ENCODE measurements at places on chromosomes 2 and 18. TPM values are rescaled to one million over a fixed set of nuclear protein-coding genes. Genes with fewer than 3 reads are reported as not detected.

DNA sequence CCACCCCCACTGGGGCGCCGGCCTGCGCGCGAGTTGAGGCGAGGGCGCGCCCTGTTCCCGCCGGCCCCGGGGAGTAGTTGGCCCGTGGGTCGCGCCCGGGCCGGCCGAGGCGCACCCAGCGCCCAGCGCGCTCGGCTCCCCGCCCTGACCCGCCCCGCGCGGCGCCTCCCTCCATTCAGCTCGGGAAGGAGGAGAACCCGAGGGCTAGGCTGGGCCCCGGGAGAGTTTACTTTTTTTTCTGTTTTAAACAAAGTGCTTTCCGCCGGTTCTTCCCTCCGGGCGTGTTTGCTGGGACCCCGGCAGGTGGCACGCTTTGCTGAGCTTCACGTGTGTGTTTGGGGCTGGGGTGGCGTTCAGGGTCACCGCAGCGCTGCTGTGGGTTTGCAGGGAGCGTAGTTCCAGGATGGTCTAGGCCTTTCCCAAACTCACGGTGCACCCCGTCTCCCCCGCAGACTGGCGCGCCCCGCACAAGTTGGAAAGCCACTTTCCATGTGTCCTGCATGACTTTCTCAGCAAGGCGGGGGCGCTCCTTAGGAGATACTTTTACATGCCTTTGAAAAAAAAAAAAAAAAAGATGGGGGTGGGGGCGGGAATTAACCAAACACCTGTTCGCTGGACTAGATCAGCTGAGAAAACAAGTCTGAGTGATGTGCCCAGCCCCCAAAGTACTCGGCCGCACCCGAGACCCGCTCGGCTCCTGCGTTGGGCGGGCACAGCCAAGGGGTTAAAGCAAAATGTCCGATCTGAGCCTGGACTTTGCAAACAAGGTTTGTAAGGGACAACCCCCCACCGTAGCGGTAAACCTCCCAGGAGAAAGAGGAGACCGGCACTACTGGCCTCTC lies 825 bp downstream of the ITGA6 start:
- no peaks in the 10 kb centered on the region for H3K36me3 ChIP-seq
- peaks cover 7% of the 10 kb centered on the region for H3K4me1 ChIP-seq
- H3K4me3 ChIP-seq: peak overlapping the region; percentile 88

Gene CDK15
- polyA plus RNA-seq: 2.5 TPM

Gene CYTIP
- polyA plus RNA-seq: not detected

DNA sequence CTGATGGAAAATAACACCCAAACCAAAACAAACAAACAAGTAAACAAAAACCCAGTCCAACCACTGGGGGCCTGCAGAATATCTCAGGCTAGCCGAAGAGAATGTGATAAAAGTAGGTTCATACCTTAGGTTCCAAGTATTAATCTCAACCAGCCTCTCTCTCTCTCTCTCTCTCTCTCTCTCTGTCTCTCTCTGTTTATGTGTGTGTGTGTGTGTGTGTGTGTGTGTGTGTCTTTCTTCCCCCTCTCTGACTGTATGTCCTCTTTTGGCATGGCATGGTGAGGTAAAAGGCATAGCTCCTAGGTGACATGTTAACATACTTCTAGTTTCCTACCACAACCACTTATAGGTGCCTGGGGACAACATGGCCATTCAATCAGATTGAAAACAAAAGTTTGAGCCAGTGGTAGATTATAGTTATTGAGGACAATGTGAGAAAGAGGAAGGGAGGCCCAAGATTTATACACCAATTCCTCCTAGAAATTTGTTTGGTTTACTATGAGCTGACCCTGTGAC lies 93.0 kb downstream of the SETBP1 start:
- H3K4me3 ChIP-seq: no peak overlapping the region
- no peak for DNase-seq
- no peaks in the 10 kb centered on the region for H3K27me3 ChIP-seq
- H3K36me3 ChIP-seq: no peaks in the 10 kb centered on the region
